ENCODE measurements at places on chromosomes 1 and 21.

GRCh38 chr1:70963374-70963773 lies 84.2 kb downstream of the PTGER3 start:
- H3K27me3 ChIP-seq, result no peaks in the 10 kb centered on the region

GRCh38 chr1:177133977-177134538 lies 30.5 kb downstream of the ASTN1 start:
- no peaks in the 10 kb centered on the region for H3K27me3 ChIP-seq
- H3K4me1 ChIP-seq, result no peaks in the 10 kb centered on the region
- H3K36me3 ChIP-seq, result no peaks in the 10 kb centered on the region
- no peak overlapping the region for H3K27ac ChIP-seq
- no peak overlapping the region for H3K4me3 ChIP-seq

- H3K4me1 ChIP-seq, result no peaks in the 10 kb centered on the region
- H3K27me3 ChIP-seq, result no peaks in the 10 kb centered on the region
- H3K36me3 ChIP-seq, result no peaks in the 10 kb centered on the region
- no peak for DNase-seq
- no peak overlapping the region for H3K27ac ChIP-seq
These were observed 11.6 kb upstream of the S100A7A start for GRCh38 chr1:153404768-153405167.

GRCh38 chr21:42312626-42313104 lies 2.5 kb downstream of the TFF3 start:
- H3K4me3 ChIP-seq, result no peak overlapping the region
- peaks cover 1% of the 10 kb centered on the region for H3K4me1 ChIP-seq

- H3K36me3 ChIP-seq, result no peaks in the 10 kb centered on the region
- H3K4me1 ChIP-seq, result peaks cover 22% of the 10 kb centered on the region
- H3K27ac ChIP-seq, result no peak overlapping the region
- DNase-seq, result no peak
These were observed 9.8 kb downstream of the C1orf35 start for GRCh38 chr1:228093050-228093906.

GRCh38 chr1:233230011-233230410 lies 65.5 kb downstream of the PCNX2 start:
- no peak overlapping the region for H3K4me3 ChIP-seq
- no peaks in the 10 kb centered on the region for H3K27me3 ChIP-seq
- H3K27ac ChIP-seq, result no peak overlapping the region
- DNase-seq, result no peak
- H3K4me1 ChIP-seq, result no peaks in the 10 kb centered on the region
- H3K36me3 ChIP-seq, result no peaks in the 10 kb centered on the region

- H3K27me3 ChIP-seq, result no peaks in the 10 kb centered on the region
- H3K4me1 ChIP-seq, result no peaks in the 10 kb centered on the region
- H3K36me3 ChIP-seq, result no peaks in the 10 kb centered on the region
- no peak overlapping the region for H3K4me3 ChIP-seq
These were observed 1678.9 kb downstream of the KCNT2 start for GRCh38 chr1:194929357-194929756.

DNA sequence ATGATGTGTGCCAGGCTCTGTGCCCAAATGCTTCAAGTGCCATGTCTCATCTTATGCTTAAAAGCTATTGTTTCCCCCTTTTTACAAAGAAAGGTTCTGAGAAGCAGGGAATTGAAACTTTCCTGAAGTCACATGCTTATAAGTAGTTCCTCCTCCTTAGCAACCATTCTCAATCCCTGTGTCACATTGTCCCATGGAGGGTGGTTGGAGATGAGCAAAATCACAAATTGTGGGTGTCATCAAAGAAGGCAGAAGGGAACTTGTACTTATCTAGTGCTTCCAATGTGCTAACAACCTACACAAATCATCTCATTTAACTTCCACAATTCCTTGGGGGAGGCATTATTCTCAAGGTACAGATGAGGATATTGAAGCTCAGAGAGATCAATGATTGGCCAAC lies 10.1 kb upstream of the ERICH3 start:
- no peak for DNase-seq
- no peaks in the 10 kb centered on the region for H3K27me3 ChIP-seq
- H3K4me3 ChIP-seq, result no peak overlapping the region
- no peaks in the 10 kb centered on the region for H3K36me3 ChIP-seq
- H3K4me1 ChIP-seq, result no peaks in the 10 kb centered on the region

DNA sequence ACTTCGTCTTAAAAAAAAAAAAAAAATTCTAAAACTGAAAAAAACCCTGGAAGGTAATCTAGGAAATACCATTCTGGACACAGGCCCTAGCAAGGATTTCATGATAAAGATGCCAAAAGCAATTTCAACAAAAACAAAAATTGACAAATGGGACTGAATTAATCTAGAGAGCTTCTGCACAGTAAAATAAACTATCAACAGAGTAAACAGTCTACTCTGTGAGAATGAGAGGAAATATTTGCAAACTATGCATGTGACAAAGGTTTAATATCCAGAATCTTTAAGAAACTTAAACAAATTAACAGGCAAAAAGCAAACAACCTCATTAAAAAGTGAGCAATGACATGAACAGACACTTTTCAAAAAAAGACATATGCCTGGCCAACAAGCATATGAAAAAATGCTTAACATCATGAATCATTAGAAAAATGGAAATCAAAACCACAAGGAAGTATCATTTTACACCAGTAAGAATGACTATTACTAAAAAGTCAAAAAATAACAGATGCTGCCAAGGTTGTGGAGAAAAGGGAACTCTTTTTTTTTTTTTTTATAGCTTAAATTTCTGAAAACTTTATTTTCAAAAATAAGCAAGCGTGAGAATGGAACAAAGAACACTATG lies 29.4 kb upstream of the RNPC3 start:
- no peak overlapping the region for H3K4me3 ChIP-seq
- no peaks in the 10 kb centered on the region for H3K36me3 ChIP-seq
- H3K4me1 ChIP-seq, result no peaks in the 10 kb centered on the region
- DNase-seq, result no peak

GRCh38 chr1:227953022-227953412 lies 5.3 kb upstream of the WNT9A start:
- DNase-seq, result no peak
- H3K4me3 ChIP-seq, result no peak overlapping the region
- no peak overlapping the region for H3K27ac ChIP-seq
- no peaks in the 10 kb centered on the region for H3K36me3 ChIP-seq

- H3K4me1 ChIP-seq, result peaks cover 10% of the 10 kb centered on the region
- no peak overlapping the region for H3K4me3 ChIP-seq
These were observed 9.4 kb downstream of the KDM5B start for GRCh38 chr1:202798792-202799331.

DNA sequence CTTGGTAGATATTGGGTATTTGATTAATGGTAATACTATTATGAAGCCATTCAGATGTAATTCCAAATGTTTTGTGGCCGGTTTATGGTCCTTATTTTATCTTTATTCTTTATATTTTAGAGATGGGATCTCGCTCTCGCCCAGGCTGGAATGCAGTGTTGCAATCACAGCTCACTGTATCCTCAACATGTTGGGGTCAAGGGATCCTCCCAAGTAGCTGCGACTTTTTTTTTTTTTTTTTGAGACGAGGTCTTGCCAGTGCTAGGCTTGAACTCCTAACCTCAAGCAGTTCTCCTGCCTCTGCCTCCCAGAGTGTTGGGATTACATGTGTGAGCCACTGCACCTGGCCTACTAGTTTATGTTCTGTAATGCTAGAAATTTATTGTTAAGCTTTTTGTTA lies 4.7 kb downstream of the DDI2 start:
- H3K4me3 ChIP-seq, result no peak overlapping the region
- H3K27me3 ChIP-seq, result no peaks in the 10 kb centered on the region
- H3K36me3 ChIP-seq, result no peaks in the 10 kb centered on the region

- no peak for DNase-seq
- H3K36me3 ChIP-seq, result no peaks in the 10 kb centered on the region
- H3K4me3 ChIP-seq, result no peak overlapping the region
These were observed 210.7 kb upstream of the PTBP2 start for GRCh38 chr1:96510911-96511310.

- no peaks in the 10 kb centered on the region for H3K36me3 ChIP-seq
- DNase-seq, result no peak
- no peak overlapping the region for H3K4me3 ChIP-seq
These were observed 8.4 kb downstream of the ANKRD45 start for GRCh38 chr1:173661271-173661670.

DNA sequence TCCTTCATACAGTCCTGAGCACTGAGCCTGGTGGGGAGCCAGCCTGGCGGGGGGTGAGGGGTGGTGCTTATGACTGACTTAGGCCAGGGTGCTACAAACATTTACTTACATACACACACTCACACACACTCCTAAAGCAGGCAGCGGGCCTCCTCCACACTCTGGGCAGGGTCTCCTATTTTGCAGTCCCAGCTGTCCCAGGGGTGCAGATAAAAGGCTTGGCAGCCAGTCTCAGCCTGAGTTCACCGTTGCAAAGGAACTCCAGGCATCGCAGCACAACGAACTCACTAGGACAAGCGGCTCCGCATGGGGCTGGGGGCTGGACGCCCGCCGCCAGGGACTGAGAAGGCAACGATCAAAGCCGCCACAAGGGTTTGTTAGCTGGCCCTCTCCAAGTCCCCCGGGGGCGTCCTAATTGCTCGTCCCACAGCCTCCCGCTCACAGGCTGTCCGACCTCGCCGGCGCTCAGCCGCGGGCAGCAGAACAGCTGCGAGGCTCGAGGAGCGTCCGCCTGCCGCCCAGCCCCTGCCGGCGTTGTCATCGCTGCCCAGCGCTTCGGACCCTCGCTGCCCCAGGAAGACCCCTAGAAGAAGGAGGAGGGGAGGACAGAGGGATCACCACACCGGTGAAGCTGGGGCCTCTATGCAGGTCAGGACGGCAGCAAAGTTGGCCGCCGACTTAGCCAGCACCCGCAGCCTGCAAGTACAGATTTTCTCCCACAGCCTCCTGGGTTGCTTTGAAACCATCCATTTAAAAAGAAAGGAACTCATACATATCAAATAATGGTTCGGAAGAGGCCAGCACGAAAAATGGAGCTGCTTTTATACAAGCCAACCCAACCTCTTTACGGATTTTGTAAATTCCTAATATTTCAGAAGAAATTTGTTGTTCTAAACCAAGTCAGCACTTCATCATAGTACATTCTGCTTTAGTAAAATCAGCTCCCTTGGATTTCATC lies 6.2 kb downstream of the BARHL2 start:
- no peak for DNase-seq
- H3K4me1 ChIP-seq, result peaks cover 5% of the 10 kb centered on the region
- H3K27ac ChIP-seq, result no peak overlapping the region
- H3K4me3 ChIP-seq, result no peak overlapping the region
- H3K36me3 ChIP-seq, result no peaks in the 10 kb centered on the region
- H3K27me3 ChIP-seq, result no peaks in the 10 kb centered on the region

- no peak overlapping the region for H3K27ac ChIP-seq
- H3K36me3 ChIP-seq, result no peaks in the 10 kb centered on the region
- H3K4me1 ChIP-seq, result peaks cover 28% of the 10 kb centered on the region
- H3K4me3 ChIP-seq, result no peak overlapping the region
- DNase-seq, result no peak
These were observed 18.3 kb downstream of the SPSB1 start for GRCh38 chr1:9311029-9311428.

DNA sequence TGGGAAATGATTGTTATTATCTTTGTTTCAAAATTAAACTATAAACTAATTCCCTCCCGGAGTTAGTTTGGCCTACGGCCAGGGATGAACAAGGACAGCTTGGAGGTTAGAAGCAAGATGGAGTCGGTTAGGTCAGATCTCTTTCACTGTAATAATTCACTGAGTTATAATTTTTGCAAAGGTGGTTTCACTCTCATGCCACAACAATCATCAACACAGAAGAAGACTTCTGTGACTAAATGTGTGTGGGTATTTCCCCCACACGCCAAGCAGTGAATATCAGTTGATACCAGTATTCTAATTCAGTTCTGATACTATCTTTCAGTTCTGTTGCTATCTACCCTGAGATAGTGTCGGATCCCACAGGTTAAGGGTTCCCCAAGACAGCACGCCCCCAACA lies 215.1 kb downstream of the S1PR1 start:
- H3K27me3 ChIP-seq, result no peaks in the 10 kb centered on the region
- no peak overlapping the region for H3K27ac ChIP-seq
- peaks cover 3% of the 10 kb centered on the region for H3K4me1 ChIP-seq
- no peaks in the 10 kb centered on the region for H3K36me3 ChIP-seq

DNA sequence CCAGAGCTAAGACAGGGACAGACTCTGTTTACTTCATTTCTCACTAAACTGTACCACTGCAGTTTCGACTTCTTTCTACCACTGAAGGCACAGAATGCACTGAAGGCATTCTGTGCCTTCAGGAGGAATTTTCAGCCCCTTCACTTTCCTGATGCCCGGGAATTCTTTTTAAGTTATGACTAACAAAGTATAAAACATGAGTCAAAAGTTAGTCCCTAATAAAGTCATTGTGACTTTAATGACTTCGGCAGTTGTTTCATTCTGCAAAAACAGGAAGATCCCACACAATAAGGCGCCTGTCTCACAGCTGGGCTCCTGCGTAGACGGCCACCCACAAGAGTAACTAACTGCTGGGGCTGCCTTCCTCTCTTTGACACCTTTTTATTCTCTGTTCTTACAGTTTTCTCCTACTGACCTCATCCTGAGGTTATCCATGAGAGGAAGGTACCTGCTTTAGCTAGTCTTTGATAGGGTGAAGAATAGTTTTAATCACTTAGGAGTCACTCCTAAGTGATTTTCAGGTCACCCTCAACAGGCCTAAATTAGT lies 183.9 kb upstream of the SGIP1 start:
- no peak overlapping the region for H3K4me3 ChIP-seq
- H3K27me3 ChIP-seq, result no peaks in the 10 kb centered on the region
- H3K36me3 ChIP-seq, result no peaks in the 10 kb centered on the region
- no peaks in the 10 kb centered on the region for H3K4me1 ChIP-seq

DNA sequence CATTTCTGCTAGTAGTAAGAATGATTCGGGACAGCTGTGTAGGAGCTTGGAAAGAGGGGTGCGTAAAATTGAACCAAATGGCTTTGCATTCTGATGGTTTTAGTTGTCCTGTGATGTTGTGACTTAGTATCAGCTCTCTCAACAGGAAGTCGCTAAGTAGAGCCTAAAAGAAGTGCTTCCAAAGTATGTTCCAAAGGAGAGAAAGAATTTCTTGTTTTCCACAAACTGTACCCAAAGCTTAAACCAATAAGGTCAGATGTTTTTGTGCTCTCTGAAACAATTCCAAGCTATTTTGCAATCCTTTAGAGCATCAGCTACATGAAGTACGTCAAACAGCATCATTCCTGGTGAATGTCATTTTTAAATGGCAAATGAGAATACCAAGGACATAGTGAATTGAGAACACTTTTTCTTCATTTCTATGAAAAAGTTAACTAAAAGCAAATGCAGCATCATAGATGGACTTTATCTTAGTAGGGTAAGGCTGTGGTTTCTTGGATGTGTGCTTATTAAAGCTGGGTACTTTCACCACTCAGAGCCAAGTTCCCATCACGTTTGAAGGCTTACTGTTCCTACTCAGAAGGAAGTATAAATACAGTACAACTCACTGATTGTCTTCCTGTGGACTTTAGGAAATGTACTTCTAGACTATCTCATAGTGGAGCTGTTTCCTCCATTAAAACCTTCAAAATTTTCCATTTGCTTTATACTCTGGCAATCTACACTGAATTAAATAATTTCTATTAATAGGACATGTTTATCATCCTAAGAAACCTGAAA lies 148.6 kb downstream of the C1orf21 start:
- H3K4me1 ChIP-seq, result peaks cover 7% of the 10 kb centered on the region
- no peak overlapping the region for H3K4me3 ChIP-seq
- H3K27me3 ChIP-seq, result no peaks in the 10 kb centered on the region
- DNase-seq, result no peak
- H3K27ac ChIP-seq, result peak overlapping the region; percentile 80

- H3K4me3 ChIP-seq, result no peak overlapping the region
- DNase-seq, result no peak
- no peaks in the 10 kb centered on the region for H3K4me1 ChIP-seq
- H3K36me3 ChIP-seq, result no peaks in the 10 kb centered on the region
- H3K27me3 ChIP-seq, result no peaks in the 10 kb centered on the region
- no peak overlapping the region for H3K27ac ChIP-seq
These were observed 126.7 kb upstream of the KLHDC7A start for GRCh38 chr1:18353992-18354391.

GRCh38 chr1:110210604-110211495 lies 736 bp downstream of the KCNC4 start:
- peak overlapping the region; percentile 66 for H3K4me3 ChIP-seq
- peak; percentile 70 for DNase-seq
- H3K27ac ChIP-seq, result peak overlapping the region; percentile 60
- H3K36me3 ChIP-seq, result no peaks in the 10 kb centered on the region
- no peaks in the 10 kb centered on the region for H3K27me3 ChIP-seq
- peaks cover 13% of the 10 kb centered on the region for H3K4me1 ChIP-seq

All from ovary (tissue), 10 donors.